ENCODE measurements at places on chromosomes 4 and X. TPM values are rescaled to one million over a fixed set of nuclear protein-coding genes. Genes with fewer than 3 reads are reported as not detected.

Gene DKK2
- total RNA-seq, result 1.1 TPM

Gene NAP1L3
- total RNA-seq, result 5.7 TPM

Gene HPGD
- 4.5 TPM for total RNA-seq

Gene ESX1
- total RNA-seq, result not detected

Gene C4orf54
- total RNA-seq, result 0.09 TPM

Gene MTMR8
- total RNA-seq, result 4.9 TPM

Gene SMIM31
- total RNA-seq, result not detected

Gene CLDN22
- not detected for total RNA-seq

Gene CYP2U1
- total RNA-seq, result 13.2 TPM

Gene IRAK1
- 88.2 TPM for total RNA-seq

Gene GUCY1A1
- total RNA-seq, result 88.1 TPM

Gene AADAT
- 3.5 TPM for total RNA-seq

Gene ARHGAP36
- total RNA-seq, result not detected

Gene ZNF674
- 4.6 TPM for total RNA-seq

Gene CT47B1
- not detected for total RNA-seq

Gene NAP1L5
- total RNA-seq, result 15.0 TPM

Gene FGFBP2
- total RNA-seq, result 0.52 TPM

Gene ARMCX4
- total RNA-seq, result 17.8 TPM

Gene ZIC3
- total RNA-seq, result not detected

Gene HOPX
- 63.5 TPM for total RNA-seq

Gene CYLC1
- not detected for total RNA-seq

Gene GASK1B
- total RNA-seq, result 51.6 TPM
